ENCODE measurements at places on chromosomes 5 and 9.

DNA sequence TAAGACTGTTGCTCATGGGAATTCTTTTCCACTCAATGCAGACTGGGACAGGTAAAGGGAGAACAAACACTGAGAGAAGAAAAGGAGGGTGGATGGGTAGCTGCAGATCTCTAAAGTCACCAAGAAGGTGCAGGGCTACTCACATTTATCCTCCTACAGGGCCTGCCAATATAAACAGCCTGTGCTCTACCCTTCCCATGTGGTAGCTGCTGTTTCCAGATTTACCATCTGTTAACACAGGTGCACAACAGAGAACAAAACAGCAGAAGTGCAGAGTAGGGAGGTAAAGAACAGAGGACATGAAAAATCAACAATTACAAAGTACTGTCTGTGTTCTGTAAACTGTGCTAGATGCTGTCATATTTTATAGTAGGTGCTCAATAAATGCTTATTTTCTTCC, 26.0 kb downstream of the JAKMIP2 start:
- no peak for DNase-seq

DNA sequence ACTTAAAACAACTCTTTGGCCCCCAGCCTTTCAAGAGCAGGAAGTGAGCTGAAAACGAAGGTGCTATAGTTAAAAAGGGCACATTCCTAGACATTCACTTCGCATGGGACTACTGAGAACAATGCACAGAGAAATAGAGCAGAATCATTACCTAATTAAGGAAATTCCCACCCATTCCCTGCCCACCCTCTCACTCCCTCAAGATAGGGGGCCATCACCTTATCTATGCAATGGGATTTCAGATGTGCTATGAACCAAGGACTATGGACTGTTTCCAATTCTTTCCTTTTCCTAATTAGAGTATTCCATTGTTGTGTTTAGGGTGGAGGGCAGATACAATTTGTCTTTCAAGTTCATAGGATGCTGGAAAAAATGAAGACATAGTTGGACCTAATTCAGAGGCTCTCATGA, 476.8 kb downstream of the CETN3 start:
- DNase-seq = no peak

DNA sequence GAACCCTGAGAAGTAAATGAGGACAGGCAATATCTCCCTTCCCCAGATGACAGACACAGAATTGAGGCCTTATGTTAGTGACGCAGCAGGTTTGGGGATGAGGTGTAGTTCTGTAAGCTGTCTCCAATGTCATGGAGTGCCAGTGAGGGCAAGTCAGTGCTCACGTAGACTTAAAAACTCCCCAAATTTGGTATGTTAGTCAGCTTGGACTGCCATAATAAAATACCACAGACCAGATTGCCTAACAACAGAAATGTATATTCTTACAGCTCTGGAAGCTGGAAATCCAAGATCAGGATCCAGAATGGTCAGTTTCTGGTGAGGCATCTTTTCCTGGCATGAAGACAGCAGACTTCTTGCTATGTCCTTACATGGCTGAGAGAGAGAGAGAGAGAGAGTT, 14.9 kb downstream of the FOXI1 start:
- DNase-seq = no peak

DNA sequence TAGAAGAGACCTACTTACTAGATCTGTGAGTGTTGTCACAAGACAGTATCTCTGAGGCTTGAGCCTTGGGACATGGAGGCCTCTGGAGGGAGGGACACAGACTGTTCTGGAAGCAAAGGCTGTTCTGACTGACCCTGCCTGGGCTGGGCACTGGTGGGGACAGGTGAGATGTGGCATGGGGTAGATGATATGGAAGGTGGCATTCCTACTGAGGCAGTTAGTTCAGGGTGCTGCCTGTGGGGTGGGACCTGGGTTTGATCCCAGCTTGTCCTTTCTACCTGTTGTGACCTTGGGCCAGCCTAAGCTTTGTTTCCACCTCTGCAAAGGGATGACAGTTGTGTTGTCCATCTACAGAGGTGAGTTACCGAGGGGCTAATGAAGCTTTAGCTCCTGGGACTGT, 140.2 kb downstream of the C9orf50 start:
- DNase-seq = no peak

GRCh38 chr5:155069961-155070360, 56.4 kb downstream of the KIF4B start:
- DNase-seq = no peak

DNA sequence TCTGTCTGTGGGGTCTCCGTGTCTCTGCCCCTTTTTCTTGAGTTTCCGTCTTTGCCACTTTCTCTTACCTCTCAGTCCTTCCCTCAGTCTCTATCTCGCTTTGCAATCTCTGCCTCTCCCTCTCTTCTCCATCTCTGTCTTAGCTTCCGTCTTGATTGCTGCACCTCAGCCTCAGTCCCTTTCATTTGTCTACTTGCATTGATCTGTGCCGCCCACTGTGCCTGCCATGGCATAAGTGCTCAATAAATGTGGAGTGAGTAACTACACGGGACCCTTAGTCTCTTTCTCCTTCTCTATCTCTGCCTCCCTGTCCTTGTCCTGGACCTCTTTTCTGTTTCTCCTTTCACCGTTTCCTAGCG, 6.6 kb downstream of the PCDHGC5 start:
- DNase-seq = no peak

- no peak for DNase-seq
Observed at GRCh38 chr9:130017076-130017475, 25.9 kb downstream of the FNBP1 start.

DNA sequence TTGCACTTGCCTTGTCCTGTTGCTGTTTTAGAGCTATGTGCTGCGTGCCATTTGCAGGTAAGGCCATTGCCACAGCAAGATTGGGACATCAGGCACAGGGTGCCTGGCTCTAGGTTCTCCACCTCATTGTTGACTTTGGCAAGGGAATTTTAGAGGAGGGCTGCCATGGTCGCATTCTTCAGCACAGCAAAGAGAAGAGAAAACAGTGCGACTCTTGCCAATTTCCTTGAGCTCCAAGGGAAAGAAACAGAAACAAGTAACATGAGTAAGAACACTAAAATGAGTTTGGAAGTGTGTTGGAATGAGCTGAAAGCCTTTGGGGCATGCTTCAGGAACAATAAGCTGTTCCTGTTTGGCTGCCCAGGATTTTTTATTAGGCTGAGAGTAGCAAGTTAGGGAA, 188.1 kb upstream of the IL12B start:
- no peak for DNase-seq

GRCh38 chr5:56659971-56660370, 155.4 kb upstream of the MAP3K1 start:
- no peak for DNase-seq

GRCh38 chr9:124300312-124300711, 42.6 kb downstream of the NEK6 start:
- DNase-seq = no peak

DNA sequence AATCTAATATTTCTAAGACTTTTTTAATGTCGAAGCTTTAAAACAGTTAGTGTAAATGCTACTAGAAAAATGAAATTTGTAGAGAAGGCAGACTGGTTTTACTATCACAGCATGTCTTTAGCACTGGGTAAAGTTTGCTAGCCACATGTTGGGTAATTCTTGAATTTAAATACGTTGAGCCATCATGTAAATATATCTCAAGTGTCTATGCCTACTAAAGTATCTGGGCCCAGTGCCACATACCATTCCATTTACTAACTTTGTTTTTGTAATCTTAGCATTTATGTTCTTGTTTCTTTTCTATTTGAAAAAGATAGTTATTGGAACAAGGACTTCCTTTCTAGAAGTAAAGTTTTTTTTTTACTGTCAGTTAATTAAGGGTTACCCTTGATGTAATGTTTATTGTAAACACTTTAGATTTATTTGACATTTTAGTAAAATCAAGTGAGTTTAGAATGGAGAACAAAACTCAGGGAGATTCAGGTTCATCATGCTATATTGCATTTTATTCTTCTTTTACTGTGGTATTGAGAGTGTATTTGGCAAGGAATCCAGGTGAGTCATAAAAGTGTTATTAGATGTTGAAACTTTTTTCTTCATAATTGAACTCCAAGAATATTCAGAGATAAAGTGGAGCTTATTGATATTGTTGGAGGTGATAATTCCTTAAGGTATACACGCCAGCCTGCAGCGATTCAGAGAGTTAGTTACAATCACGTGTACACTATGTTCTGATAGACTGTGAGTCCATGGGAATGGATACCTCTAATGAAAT, 182.4 kb downstream of the CCDC171 start:
- no peak for DNase-seq

GRCh38 chr5:123441408-123441807, 18.2 kb upstream of the CEP120 start:
- no peak for DNase-seq

GRCh38 chr5:142894749-142895148, 124.6 kb downstream of the ARHGAP26 start:
- no peak for DNase-seq
